ENCODE measurements at places on chromosomes 2 and 18. TPM values are rescaled to one million over a fixed set of nuclear protein-coding genes. Genes with fewer than 3 reads are reported as not detected.

The IL18RAP gene
- total RNA-seq, result 1.2 TPM

The CYB5A gene
- 72.0 TPM for total RNA-seq

The RGPD4 gene
- total RNA-seq, result not detected

- no peak for DNase-seq
Measured at GRCh38 chr2:128689971-128690370, 371.3 kb upstream of the HS6ST1 start.

DNA sequence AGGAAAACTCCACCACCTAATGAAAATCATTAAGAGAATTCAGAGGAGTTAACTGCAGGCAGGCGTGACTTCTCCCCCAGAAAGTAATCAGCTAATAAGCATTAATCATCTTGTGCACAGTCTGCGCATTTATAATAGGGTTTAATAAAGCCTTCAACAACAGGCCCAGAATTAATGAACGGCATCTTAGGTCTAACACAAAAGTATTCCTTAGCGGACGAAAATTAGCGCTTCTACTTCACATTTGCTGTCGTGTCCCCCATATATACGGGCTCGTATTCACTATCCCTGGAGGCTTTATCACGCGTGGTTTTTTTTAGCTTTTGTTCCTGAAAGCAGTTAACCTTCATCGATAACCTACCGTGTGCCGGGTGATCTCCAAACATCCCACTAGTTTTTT lies 1.8 kb downstream of the ATP8B1 start:
- no peak for DNase-seq

GRCh38 chr18:12579775-12580174 lies 78.1 kb downstream of the SPIRE1 start:
- DNase-seq, result no peak

- DNase-seq, result no peak
Measured at GRCh38 chr18:58525517-58525916, 103.4 kb downstream of the ALPK2 start.

GRCh38 chr2:96839293-96839874 lies 4.4 kb downstream of the ANKRD23 start:
- no peak for DNase-seq

DNA sequence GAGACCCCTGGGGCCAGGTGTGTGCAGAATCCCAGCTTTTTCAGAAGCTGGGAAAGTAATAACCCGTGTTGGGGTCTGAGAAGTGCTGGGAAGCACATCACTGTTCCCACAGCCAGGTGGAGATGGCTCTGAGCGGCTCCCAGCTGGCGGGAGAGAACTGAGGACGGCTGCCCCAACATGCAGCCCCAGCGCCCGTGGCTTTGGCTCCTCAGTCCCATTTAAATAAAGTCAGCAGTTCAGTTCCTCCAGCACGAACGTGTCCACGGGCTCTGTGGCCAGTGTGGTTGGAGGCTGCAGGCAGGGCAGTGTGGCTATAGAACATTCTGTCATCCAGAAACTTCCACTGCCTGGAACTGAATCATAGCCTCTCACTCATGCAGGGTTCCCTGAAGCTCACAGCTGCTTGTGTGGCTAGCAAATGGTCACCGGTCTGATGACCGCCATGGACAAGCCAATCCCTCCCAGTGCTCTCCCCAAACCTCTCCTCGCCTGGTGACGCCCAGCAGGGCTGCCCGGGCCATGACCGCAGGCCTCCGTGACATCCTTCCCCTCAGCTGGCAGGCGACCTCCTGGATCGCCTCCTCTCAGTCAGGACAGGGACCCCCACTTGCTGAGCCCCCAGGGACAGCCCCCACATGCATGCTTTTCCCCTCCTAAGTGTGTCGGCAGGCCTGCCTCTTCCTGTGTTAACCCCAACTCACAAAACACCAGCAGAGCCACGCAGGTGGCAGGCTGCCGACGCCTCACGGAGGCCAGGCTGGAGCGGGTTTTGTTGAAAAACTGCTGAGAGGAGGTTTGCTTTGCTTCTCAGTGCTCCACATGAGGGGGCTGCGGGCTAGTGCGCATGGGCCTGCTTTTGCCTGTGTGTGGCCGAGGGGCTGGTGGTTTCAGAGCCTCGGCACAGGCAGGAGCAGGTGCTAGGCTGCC lies 1.3 kb downstream of the RTP5 start:
- DNase-seq, result no peak

DNA sequence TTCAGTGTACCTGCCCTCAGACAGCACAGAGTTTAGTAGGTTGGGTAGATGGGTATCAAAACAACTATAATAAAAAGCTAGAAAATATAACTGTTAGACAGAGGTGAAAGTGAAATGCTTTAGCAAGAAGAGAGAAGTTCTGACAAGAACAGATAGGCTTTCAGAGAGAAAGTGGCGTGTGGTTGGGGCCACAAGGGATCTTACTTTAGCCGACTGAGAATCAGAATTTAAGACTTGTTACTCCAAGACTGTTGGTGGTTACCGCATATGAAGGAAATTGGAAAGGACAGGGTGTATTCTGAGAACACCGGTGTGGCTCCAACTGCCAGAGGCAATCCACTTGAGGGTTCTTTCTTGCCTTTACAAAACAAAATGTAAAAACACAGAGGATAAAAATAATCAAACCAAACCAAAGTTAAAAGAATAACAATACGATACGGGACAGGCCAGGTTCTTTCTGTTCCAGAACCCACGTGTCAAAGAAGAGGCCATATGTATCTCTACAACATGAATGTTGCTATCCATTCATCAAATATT lies 44.4 kb upstream of the AGPS start:
- no peak for DNase-seq

DNA sequence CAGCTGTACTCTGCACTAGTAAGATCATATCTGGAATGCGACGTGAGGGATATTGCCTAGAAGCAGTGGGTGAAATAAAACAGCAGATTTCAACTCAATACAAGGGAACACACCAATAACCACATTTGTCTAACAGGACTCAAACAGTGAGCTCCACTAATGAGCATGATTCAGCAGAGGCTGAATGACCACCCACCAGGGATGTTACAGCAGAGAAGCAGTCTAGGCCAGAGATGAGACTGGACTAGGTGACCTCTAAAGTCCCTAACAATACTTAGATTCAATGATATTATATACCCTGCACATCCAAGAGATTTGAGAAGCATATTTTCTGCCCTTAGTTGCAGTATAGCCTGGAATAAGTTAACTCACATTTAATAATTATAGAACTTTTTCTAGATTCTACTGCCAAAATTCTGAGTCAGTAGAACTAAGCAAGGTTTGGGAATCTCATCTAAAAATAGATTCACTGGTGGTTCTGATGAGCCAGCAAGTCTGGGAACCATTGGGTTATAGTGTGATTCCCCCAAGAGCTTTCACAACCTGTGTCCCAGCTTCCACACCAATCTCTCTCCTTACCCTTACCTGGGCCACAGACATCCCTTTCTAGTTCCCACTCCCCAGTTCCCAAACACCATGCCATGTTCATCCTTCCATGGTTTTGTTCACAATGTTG lies 6.3 kb downstream of the THOC1 start:
- no peak for DNase-seq
